Ovary (tissue), 10 donors: ENCODE measurements at places on chromosomes 4 and X. TPM values are rescaled to one million over a fixed set of nuclear protein-coding genes. Genes with fewer than 3 reads are reported as not detected.

DNA sequence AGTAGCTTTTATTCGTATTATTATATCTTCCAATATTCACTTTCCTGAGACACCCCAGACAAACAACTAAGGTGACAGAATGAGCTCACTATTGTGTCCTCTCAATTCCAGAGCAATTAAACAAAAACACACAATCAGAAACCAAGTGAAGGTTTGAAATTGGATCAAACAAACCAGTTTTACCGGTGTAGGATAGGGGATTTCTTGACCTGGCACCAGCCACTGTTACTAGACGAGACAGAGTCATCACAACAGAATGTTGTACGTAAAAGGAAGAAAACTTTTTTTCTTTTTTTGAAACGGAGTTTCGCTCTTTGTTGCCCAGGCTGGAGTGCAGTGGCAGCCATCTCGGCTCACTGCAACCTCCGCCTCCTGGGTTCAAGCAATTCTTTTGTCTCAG is 43.7 kb downstream of the LDOC1 start:
- H3K36me3 ChIP-seq, result no peaks in the 10 kb centered on the region
- DNase-seq, result no peak
- H3K4me1 ChIP-seq, result no peaks in the 10 kb centered on the region
- H3K27me3 ChIP-seq, result no peaks in the 10 kb centered on the region
- H3K4me3 ChIP-seq, result no peak overlapping the region

DNA sequence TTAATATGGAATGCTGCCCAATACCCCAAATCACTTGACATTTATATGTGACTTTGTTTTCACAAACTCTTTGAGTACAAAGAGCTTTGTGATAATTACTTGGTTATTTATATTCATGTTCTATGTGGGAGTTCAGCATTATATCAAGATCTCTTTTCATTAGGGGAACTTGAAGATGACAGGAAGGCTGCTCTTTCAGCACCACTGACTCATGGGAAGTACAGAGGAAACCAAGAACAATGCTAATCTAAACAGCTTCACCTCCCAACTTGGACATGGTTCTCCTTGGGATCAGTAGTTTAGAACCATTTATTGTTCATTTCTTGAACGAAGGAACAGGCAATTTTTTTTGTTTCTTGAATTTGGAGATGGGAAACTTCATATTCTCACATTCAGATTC is 184.0 kb upstream of the AFF2 start:
- no peaks in the 10 kb centered on the region for H3K36me3 ChIP-seq
- H3K27me3 ChIP-seq, result no peaks in the 10 kb centered on the region
- no peak overlapping the region for H3K4me3 ChIP-seq
- DNase-seq, result no peak
- no peak overlapping the region for H3K27ac ChIP-seq

- H3K36me3 ChIP-seq, result no peaks in the 10 kb centered on the region
- no peaks in the 10 kb centered on the region for H3K27me3 ChIP-seq
Measured at GRCh38 chrX:101203761-101204351, 15.7 kb upstream of the DRP2 start.

DNA sequence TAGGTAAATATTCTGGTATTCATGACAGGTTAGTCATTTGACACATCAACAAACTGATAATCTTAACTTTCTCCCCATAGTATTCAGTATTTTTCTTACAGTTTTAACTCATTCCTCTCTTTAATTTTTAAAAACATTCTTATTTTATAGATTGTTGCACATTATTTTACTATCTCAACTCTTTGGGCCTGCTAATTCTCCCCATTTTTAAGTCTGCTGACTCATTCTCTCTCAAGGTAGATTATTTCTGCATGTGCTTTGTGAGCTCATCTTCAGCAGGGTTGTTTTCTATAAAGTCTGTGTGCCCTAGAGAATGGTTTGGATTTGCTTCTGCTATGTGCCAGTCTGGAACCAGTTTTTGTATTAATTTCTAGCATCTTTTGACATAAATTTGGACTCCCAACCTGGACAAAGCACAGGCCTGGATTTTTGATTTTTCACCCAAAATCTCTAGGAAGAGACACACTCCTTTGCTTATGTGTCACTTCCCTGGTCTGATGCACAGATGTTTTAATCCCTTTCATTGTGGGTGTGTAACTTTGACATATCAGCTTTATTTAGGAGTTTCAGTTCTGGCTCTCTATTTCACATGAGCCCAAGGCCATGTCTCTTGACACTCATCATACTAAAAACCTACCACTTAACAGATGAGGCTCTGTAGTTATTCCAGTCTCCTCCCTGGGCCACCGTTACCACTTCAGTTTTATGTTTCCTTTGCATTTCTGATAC is 194.3 kb upstream of the PGRMC2 start:
- no peaks in the 10 kb centered on the region for H3K27me3 ChIP-seq
- no peak for DNase-seq
- no peak overlapping the region for H3K27ac ChIP-seq

GRCh38 chr4:129095811-129096454 is at the start of gene C4orf33:
Gene C4orf33, plus strand, starts transcription at chr4:129096152. Its CDS starts 6,459 bp downstream, at chr4:129102611.
- H3K36me3 ChIP-seq, result no peaks in the 10 kb centered on the region
- no peak within 1 kb of the TSS for H3K27ac ChIP-seq
- H3K4me3 ChIP-seq, result peak within 1 kb of the TSS; percentile 37
- peak; percentile 53 for DNase-seq
- H3K4me1 ChIP-seq, result no peaks in the 10 kb centered on the region

Gene EMCN
- 14.3 TPM for total RNA-seq

Gene DGAT2L6
- total RNA-seq, result not detected

- no peak overlapping the region for H3K27ac ChIP-seq
- no peak overlapping the region for H3K4me3 ChIP-seq
- no peaks in the 10 kb centered on the region for H3K4me1 ChIP-seq
- H3K27me3 ChIP-seq, result no peaks in the 10 kb centered on the region
- H3K36me3 ChIP-seq, result no peaks in the 10 kb centered on the region
- no peak for DNase-seq
Measured at GRCh38 chr4:72564184-72564583, 4.8 kb downstream of the ADAMTS3 start.

DNA sequence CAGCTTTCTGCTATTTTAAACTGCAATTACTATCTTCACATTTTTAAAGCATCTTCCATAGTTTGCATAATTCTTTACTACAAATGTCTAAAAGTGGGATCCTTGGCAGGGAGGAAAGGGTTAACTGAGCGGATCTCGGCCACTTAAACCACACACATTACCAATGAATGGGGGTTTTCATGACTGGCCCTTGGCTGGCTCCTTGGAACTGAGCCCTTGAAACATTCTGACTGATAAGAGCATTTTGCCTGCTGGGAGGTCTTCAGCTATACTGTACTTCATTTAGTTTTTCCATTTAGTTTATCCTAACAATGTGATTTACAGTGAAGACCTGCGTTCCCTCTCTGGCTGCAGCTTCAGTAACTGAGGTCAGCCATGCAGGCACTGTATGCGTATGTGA is 31.7 kb upstream of the MFAP3L start:
- no peaks in the 10 kb centered on the region for H3K4me1 ChIP-seq
- no peak overlapping the region for H3K27ac ChIP-seq
- no peak for DNase-seq
- H3K36me3 ChIP-seq, result no peaks in the 10 kb centered on the region
- no peaks in the 10 kb centered on the region for H3K27me3 ChIP-seq

Gene ADGRA3
- 24.9 TPM for total RNA-seq

DNA sequence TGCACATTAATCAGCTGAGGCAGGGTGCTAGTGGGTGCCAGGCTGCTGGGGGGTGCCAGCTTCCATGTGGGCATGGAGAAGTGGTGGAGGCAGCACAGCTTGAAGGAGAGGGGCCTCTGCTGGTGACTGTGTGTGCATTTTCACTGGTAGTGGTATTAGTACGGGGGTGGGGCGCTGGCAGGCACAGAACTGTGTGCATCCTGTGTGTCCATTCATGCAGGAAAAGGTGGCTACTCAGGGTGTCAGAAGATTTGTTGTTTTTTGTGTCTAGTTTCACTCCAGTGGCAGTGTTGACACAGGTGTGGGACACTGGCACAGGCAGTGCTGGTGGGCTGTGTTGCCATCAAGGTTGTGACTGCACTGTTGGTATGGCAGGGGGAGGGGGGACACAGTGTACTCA is 1303.6 kb downstream of the FAM133A start:
- H3K36me3 ChIP-seq, result no peaks in the 10 kb centered on the region
- H3K4me1 ChIP-seq, result no peaks in the 10 kb centered on the region
- H3K27me3 ChIP-seq, result no peaks in the 10 kb centered on the region
- DNase-seq, result no peak

- no peak for DNase-seq
- peaks cover 4% of the 10 kb centered on the region for H3K4me1 ChIP-seq
- no peaks in the 10 kb centered on the region for H3K36me3 ChIP-seq
- peak overlapping the region; percentile 96 for H3K4me3 ChIP-seq
- H3K27ac ChIP-seq, result no peak overlapping the region
Measured at GRCh38 chr4:54063229-54063628, 1.2 kb downstream of the CHIC2 start.

DNA sequence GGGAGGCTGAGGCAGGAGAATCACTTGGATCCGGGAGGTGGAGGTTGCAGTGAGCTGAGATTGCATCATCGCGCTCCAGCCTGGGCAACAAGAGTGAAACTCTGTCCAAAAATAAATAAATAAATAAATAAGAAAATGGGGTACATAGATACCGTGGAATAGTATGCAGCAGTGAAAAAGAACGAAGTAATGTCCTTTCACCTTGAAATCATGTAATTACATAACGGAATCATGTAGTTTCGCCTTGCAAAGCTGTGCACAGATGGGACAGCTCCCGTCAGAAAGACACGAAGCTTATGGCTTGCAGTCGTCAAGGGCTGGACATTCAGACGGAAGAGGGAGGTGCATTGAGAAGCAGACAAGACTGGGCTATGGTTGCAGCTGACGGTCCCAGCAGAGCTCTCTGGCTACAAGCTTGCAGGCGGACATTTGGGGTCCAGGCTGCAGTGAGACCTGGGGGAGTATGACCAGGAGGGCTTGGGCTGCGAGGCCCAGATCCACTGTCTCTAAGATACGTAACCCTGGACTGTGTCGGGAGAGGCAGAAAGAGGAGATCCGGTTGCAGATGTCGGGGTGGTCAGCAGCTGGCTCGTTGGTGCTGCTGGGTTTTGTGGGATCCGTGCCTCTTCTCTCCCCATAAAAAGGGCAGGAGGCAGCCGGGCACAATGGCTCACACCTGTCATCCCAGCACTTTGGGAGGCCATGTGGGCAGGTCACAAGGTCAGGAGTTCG is 6.2 kb upstream of the P2RY8 start:
- no peak for DNase-seq
- no peaks in the 10 kb centered on the region for H3K36me3 ChIP-seq
- no peak overlapping the region for H3K27ac ChIP-seq
- H3K27me3 ChIP-seq, result no peaks in the 10 kb centered on the region
- H3K4me3 ChIP-seq, result no peak overlapping the region
- no peaks in the 10 kb centered on the region for H3K4me1 ChIP-seq

Gene ESX1
- total RNA-seq, result not detected
